ENCODE measurements at places on chromosomes 6 and 20.

DNA sequence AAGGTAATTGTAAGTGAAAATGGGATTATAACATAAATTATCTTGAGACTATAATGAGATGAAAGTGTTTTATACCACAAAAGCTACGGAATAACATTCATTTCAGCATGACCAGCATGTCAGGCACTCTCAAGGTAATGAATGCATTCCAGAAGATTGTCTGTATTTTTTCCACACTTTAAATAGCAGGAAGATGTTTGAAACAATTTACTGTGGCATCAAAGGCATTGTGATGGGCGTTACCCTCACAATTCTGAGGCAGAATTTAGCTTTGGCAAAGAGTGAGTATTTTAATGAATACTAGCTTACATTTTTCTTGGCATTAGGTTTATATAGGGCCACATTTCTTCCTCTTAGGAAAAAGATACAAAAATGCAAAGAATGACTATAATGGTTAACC, 627.2 kb downstream of the BCKDHB start:
- H3K27ac ChIP-seq: no peak overlapping the region
- no peak for DNase-seq
- H3K4me3 ChIP-seq: no peak overlapping the region
- H3K36me3 ChIP-seq: no peaks in the 10 kb centered on the region

DNA sequence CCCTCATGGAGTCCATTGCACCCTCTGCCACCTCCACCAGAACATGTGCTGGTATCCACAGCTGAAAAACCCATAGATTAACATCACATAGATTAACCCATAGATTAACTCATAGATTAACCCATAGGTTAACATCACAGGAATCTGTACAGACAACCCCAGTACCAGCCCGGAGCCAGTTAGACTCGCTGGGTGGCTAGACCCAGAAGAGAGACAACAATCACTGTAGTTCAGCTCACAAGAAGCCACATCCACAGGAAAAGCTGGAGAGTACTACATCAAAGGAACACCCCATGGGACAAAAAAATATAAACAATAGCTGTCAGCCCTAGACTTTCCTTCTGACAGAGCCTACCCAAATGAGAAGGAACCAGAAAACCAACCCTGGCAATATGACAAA, 25.1 kb downstream of the SERPINB9 start:
- peaks cover 83% of the 10 kb centered on the region for H3K4me1 ChIP-seq
- H3K36me3 ChIP-seq: peaks cover 11% of the 10 kb centered on the region
- no peak overlapping the region for H3K4me3 ChIP-seq
- H3K27ac ChIP-seq: peak overlapping the region; percentile 95
- no peaks in the 10 kb centered on the region for H3K27me3 ChIP-seq

DNA sequence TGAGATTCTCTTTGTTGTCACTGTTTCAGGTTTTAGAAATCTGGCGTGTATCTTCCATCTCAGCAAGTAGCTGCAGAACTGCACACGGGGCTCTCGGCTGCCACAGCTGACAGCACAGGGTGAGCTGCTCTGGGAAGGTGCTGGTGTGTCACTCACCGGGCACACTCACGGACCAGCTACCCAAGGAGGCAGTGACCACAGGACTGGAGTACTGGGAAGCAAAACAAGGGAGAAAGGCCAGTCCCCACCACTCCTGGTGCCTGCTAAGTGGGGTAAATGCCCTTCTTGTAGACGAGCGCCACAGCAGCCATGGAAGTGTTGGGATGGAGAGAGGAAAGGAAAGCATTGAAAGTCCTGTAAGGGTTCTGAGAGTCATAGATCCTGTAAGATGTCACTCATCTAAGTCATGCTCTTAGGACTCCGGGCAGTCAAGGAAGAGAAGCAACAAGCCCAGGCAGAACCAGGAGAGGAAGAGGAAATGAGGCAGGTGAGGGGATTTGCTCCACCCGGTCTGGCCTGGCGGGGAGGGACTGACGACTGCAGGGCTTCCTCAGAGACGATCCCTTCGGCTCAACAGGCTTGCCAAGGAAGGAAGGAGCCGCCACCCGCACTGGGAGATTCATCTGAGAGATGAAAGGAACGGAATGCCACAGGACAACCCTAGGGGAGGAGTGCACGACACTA, 48.1 kb downstream of the PRDM1 start:
- no peak overlapping the region for H3K4me3 ChIP-seq
- H3K36me3 ChIP-seq: no peaks in the 10 kb centered on the region
- H3K4me1 ChIP-seq: peaks cover 22% of the 10 kb centered on the region
- peaks cover 4% of the 10 kb centered on the region for H3K27me3 ChIP-seq
- H3K27ac ChIP-seq: no peak overlapping the region

GRCh38 chr6:154602708-154603107, 92.2 kb upstream of the CNKSR3 start:
- H3K4me3 ChIP-seq: no peak overlapping the region
- H3K36me3 ChIP-seq: no peaks in the 10 kb centered on the region
- peaks cover 36% of the 10 kb centered on the region for H3K4me1 ChIP-seq
- H3K27me3 ChIP-seq: no peaks in the 10 kb centered on the region
- no peak for DNase-seq

- H3K4me3 ChIP-seq: no peak overlapping the region
- H3K27me3 ChIP-seq: peaks cover 68% of the 10 kb centered on the region
- no peak for DNase-seq
These were observed 3.6 kb upstream of the HSPA12B start for GRCh38 chr20:3728876-3729275.

GRCh38 chr6:50713226-50713625, at the start of gene TFAP2D:
TFAP2D (plus strand) TSS chr6:50713526; CDS start chr6:50714056, 530 bp downstream.
- no peak for DNase-seq
- no peaks in the 10 kb centered on the region for H3K36me3 ChIP-seq
- H3K4me1 ChIP-seq: no peaks in the 10 kb centered on the region

GRCh38 chr20:52682237-52682636, 289.9 kb upstream of the TSHZ2 start:
- no peak overlapping the region for H3K4me3 ChIP-seq
- no peak overlapping the region for H3K27ac ChIP-seq
- peaks cover 7% of the 10 kb centered on the region for H3K27me3 ChIP-seq
- DNase-seq: no peak
- no peaks in the 10 kb centered on the region for H3K4me1 ChIP-seq

- DNase-seq: no peak
- H3K4me3 ChIP-seq: no peak overlapping the region
- no peak overlapping the region for H3K27ac ChIP-seq
- H3K27me3 ChIP-seq: peaks cover 3% of the 10 kb centered on the region
- no peaks in the 10 kb centered on the region for H3K36me3 ChIP-seq
These were observed 218.4 kb downstream of the HIVEP2 start for GRCh38 chr6:142726616-142727015.

- no peaks in the 10 kb centered on the region for H3K36me3 ChIP-seq
- H3K27me3 ChIP-seq: peaks cover 30% of the 10 kb centered on the region
- no peaks in the 10 kb centered on the region for H3K4me1 ChIP-seq
- H3K27ac ChIP-seq: no peak overlapping the region
These were observed 27.0 kb downstream of the ELOVL2 start for GRCh38 chr6:11017090-11017489.

- H3K27ac ChIP-seq: peak overlapping the region; percentile 68
- no peak for DNase-seq
- peaks cover 2% of the 10 kb centered on the region for H3K36me3 ChIP-seq
- H3K4me1 ChIP-seq: peaks cover 14% of the 10 kb centered on the region
These were observed 11.2 kb downstream of the SLC22A1 start for GRCh38 chr6:160132776-160133338.

DNA sequence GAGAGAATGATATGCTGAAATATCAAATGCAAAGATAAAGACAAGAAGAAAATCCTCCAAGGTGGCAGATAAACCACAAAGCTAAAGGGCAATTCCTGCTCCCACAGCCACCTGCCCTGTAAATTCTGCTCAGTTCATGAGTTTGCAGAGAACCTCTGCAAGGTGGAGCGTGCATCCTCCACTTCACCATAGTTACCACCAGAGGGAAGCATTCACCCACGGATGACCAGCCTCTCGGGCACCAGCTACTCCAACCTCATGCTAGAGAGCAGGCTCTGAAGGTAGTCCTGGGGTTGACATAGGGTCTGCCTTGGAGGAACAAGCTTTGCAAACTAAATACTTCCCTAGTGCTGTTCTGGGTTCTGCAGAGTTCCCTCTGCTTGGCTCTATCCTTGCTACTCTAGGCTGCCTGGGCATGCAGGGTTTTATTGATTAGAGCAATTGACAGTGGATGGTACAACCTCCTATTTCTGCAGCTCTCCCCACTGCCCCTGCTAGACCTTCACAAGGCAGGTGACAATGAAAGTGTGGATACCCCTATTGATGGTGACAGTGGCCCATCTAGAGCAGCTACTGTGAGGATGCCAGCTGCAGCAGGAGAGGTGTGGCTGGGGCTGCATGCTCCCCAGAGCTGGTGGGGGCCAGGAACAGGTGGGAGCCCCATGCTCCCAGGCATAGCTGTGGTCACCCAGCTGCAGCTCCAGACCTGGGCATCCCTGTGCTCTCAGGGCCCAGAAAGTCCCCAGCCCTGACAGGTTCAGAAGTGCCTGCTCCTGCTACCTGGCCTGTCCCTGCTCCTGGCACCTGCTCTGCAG, 51.1 kb downstream of the GGTLC1 start:
- no peak overlapping the region for H3K4me3 ChIP-seq
- no peak overlapping the region for H3K27ac ChIP-seq
- H3K27me3 ChIP-seq: no peaks in the 10 kb centered on the region
- no peaks in the 10 kb centered on the region for H3K36me3 ChIP-seq
- H3K4me1 ChIP-seq: no peaks in the 10 kb centered on the region

- H3K27me3 ChIP-seq: no peaks in the 10 kb centered on the region
- no peak within 1 kb of the TSS for H3K4me3 ChIP-seq
- peaks cover 7% of the 10 kb centered on the region for H3K4me1 ChIP-seq
- peaks cover 32% of the 10 kb centered on the region for H3K36me3 ChIP-seq
- DNase-seq: no peak
These were observed at the start of gene ARG1 for GRCh38 chr6:131572686-131573415. ARG1 (plus strand) TSS chr6:131573226; CDS start chr6:131573283, 57 bp downstream.

GRCh38 chr6:10532392-10532791, 11.2 kb downstream of the GCNT2 start:
- peaks cover 3% of the 10 kb centered on the region for H3K36me3 ChIP-seq
- no peak overlapping the region for H3K4me3 ChIP-seq
- no peak overlapping the region for H3K27ac ChIP-seq

GRCh38 chr6:89948876-89949275, 54.6 kb downstream of the GJA10 start:
- H3K4me3 ChIP-seq: no peak overlapping the region
- DNase-seq: no peak
- peaks cover 83% of the 10 kb centered on the region for H3K4me1 ChIP-seq
- peak overlapping the region; percentile 75 for H3K27ac ChIP-seq
- no peaks in the 10 kb centered on the region for H3K27me3 ChIP-seq

- no peak overlapping the region for H3K4me3 ChIP-seq
- H3K27ac ChIP-seq: no peak overlapping the region
- peaks cover 47% of the 10 kb centered on the region for H3K27me3 ChIP-seq
These were observed 5.9 kb upstream of the MRS2 start for GRCh38 chr6:24396824-24397223.

- no peak overlapping the region for H3K4me3 ChIP-seq
- no peak for DNase-seq
- H3K27ac ChIP-seq: no peak overlapping the region
- H3K4me1 ChIP-seq: peaks cover 25% of the 10 kb centered on the region
- H3K27me3 ChIP-seq: no peaks in the 10 kb centered on the region
These were observed 74.0 kb downstream of the ZDHHC14 start for GRCh38 chr6:157454762-157455714.

- no peak overlapping the region for H3K4me3 ChIP-seq
- H3K27ac ChIP-seq: no peak overlapping the region
- no peaks in the 10 kb centered on the region for H3K4me1 ChIP-seq
- no peak for DNase-seq
- peaks cover 14% of the 10 kb centered on the region for H3K27me3 ChIP-seq
These were observed 125.9 kb upstream of the MLIP start for GRCh38 chr6:53985366-53985765.

DNA sequence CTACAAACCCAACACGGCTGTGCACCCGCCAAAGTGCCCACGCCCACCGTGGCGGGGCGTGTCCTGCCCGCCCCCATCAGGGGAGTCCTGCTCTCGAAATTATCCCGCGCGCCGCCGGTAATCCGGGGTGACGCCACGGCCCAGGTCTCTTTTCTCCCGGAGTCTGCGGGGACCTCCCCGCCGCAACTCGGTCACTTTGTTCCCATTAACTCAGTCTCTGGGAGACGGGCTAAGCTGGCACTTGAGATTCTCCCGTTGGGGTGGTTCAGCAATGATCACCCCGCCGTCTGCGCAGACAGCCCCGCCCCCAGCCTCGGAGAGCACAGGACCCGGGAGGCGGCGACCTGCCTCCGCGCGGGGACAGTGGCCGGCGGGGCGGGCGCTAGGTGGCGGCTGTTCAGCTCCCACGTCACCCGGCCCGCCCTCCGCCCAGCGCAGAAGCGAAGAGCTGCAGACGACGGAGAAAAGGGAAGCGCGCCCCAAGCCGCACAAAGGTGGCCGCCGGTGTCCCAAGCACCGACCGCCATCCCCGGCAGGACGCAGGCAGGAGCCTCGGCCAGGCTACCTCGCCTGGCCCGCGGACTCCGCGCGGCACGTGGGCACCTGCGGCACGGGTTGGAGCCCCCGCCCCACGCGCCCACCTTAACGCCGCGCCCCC, 31.5 kb downstream of the SF3B5 start:
- peak; percentile 90 for DNase-seq
- H3K4me3 ChIP-seq: peak overlapping the region; percentile 86
- H3K27ac ChIP-seq: peak overlapping the region; percentile 92
- peaks cover 47% of the 10 kb centered on the region for H3K4me1 ChIP-seq

DNA sequence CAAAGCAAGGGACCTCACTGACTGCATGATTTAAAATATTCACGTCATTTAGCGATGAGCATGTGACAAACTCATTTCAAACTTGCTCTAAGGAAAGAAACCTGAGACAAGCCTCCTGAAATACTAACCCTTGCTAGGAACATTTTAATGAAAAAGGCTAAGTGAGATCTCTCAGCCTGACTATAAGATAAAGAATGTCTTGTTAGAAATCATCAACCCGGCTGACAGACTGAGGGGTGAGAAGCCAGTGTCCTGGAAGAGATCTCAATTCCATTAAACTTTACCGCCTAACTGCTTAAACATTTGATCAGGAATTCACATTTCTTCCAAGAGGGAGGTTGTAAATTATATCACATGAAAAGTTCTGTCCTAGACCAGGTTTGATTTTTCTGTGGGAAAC, 274.8 kb upstream of the EXOC2 start:
- no peak overlapping the region for H3K27ac ChIP-seq
- no peak overlapping the region for H3K4me3 ChIP-seq
- no peaks in the 10 kb centered on the region for H3K4me1 ChIP-seq
- H3K36me3 ChIP-seq: no peaks in the 10 kb centered on the region
- DNase-seq: no peak

- H3K4me3 ChIP-seq: no peak overlapping the region
- no peaks in the 10 kb centered on the region for H3K4me1 ChIP-seq
- H3K36me3 ChIP-seq: no peaks in the 10 kb centered on the region
- no peak overlapping the region for H3K27ac ChIP-seq
- H3K27me3 ChIP-seq: peaks cover 58% of the 10 kb centered on the region
These were observed 32.5 kb upstream of the UNC93A start for GRCh38 chr6:167258646-167259045.

GRCh38 chr20:14193885-14194284, 143.5 kb downstream of the FLRT3 start:
- H3K36me3 ChIP-seq: no peaks in the 10 kb centered on the region
- no peak for DNase-seq
- H3K27me3 ChIP-seq: no peaks in the 10 kb centered on the region
- H3K4me3 ChIP-seq: no peak overlapping the region
- no peaks in the 10 kb centered on the region for H3K4me1 ChIP-seq
